ENCODE measurements at places on chromosomes 4 and X.

GRCh38 chr4:3192827-3193226, 56.1 kb upstream of the MSANTD1 start:
- no peak for DNase-seq

DNA sequence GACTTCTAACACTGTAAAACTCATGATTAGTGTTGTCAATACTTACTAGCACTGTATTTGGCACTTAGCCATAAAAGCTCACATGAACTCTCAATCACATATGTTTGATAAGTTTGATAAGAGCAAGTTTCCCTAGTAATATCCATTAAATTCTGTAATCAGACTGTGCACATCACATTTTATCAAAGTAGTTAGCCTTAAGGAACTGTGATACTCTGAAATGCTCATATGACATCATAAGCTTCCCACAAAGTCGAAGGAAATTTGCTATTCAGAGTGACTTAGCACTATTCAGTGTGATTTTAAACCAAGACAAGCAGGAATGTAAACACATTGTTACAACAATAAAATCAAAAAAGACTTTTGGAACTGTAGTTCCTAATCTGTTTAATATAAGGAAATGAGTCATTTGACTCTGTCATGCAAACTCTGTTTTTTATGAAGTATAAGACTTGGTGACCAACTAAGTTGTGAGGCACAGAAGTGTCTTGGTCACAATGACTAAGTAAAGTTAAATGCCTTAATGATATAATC, 6.7 kb downstream of the SLC7A11 start:
- no peak for DNase-seq

GRCh38 chr4:121551271-121551670, 145.5 kb downstream of the ANXA5 start:
- DNase-seq, result no peak

- peak; percentile 24 for DNase-seq
Observed at GRCh38 chrX:115562480-115562847, 1.5 kb downstream of the PLS3 start.

GRCh38 chr4:53321151-53321983, 44.5 kb downstream of the SCFD2 start:
- DNase-seq, result no peak

- DNase-seq, result no peak
Observed at GRCh38 chr4:137656661-137657060, 124.4 kb upstream of the PCDH18 start.

DNA sequence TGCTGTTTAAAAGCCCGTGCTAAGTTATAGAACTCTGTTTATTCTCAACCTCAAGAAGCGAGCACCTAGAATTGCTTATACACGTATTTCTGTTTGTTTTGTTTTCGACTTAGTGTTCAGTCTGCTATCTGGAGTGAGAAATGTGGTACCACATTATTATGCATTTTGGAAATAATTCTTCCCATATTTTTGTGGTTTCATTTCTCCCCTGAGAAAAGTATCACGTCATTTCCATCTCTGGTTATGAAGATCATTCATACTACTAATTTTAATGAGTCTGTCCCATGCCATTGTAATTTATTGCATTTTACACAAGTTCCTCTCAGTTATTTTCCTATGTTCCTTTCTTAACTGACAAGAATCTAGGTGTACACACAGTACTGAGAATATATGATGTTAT, 186.0 kb downstream of the DCHS2 start:
- DNase-seq, result no peak

GRCh38 chrX:132613801-132614200, 125.0 kb upstream of the MBNL3 start:
- no peak for DNase-seq

DNA sequence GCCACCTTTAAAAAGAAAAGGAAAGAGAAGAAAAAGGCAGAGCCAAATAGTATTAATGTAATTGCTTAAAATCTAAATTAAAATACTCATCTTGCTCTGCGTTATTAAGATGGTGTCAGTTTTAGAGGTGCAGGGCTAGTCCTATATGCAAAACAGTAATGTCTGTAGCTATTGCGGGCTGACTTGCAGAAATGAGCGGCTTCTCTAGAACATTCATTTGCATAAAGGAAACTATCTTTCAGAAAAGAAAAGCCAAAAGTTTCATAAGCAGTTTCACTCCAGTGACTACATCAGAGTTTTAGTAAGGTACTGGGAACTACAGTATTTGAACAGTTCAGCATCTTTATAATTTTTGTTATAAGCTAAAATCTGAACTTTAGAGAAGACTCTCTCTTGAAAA, 6.0 kb downstream of the SMAD1 start:
- DNase-seq, result no peak

DNA sequence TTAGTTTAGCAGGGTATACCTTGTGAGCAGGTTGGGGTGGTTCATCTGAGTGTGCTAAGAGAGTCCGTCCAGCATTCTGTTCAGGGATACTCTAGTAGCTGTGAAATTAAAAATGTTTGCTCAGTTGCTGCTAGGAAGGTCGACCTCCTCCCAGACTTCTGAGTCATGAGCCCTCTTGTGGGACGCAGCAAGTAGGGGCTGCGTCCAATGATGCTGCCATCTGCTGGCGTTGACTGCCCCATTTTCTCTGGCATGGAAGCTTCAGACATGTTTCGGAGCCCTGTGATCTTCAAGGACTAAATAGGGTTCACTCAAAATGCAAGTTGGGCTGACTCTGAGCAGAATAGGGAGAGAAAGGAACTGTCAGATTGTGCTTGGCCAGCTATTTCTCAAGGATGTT, 201.0 kb upstream of the ARSJ start:
- DNase-seq, result peak; percentile 57

GRCh38 chrX:44178274-44179053, 165.0 kb downstream of the EFHC2 start:
- no peak for DNase-seq

DNA sequence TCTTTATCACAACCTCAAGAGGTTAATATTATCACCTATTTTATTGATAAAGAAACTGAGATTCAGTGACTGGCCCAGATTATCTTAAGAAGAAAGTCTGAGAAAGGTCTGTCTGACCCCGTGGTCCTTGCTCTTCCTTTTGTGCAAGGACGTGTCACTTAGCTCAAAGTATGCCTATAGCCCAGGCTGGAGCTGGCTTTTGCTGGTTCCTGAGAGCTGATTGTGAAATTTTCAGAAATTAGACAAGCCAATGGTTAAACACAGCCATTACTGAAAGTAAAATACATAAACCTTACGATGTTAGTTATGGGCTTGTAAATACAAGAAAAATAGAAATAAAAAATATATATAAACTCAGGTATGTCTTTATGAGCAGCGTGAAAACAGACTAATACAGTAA, 70.1 kb downstream of the CHRNA9 start:
- no peak for DNase-seq

DNA sequence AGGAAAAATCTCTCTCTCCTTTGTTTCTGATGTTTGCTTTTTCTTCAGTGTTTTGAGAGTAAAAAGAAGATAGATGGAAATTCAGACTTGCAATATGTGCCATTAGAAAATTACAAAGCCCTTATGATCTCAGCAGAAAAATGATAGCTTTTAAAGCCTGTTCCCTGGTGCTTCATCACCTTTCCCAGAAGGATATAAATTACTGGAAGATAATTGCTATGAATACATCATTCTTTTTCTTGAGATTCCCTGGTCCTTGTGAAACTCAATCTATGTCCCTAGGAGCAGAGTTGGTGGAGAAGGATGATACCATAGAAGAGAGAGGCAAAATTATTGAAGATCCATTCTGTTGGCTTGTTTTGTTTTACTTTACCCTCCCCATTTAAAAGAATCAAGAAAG, 86.5 kb downstream of the GLRA3 start:
- DNase-seq, result no peak

- no peak for DNase-seq
Observed at GRCh38 chrX:65985211-65985610, 54.7 kb downstream of the VSIG4 start.

DNA sequence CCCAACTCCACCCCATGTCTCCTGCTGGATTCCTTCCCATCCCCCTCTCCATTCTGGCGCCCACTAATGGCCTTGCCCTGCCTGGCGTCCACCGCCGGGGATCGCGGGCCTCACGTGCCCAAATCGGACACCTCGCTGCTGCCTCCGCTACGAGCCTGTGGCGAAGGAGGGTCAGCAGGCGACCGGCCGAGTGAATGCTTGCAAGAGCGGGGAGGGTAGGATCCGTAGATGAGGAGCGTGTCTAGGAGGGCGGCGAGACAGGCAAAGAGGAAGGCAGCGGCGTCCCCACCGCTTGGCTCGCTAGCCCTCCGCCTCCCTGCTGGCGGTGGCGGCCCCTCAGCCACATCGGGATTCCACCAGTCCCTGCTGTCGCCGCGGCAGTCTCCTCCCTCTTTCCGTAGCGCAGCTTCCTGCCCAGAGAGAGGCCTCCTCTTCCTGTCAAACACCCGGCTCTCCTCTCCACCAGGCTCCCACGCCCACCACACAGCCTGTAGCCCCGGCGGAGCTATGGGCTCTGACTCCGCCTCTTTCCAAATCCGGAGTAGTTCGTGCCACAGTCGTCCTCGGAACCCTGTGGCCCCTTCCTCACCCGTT, at the start of gene SPIN2B:
Gene SPIN2B (minus strand): TSS at position 387 of the 594 bp plus-strand sequence.
- DNase-seq, result peak; percentile 91

DNA sequence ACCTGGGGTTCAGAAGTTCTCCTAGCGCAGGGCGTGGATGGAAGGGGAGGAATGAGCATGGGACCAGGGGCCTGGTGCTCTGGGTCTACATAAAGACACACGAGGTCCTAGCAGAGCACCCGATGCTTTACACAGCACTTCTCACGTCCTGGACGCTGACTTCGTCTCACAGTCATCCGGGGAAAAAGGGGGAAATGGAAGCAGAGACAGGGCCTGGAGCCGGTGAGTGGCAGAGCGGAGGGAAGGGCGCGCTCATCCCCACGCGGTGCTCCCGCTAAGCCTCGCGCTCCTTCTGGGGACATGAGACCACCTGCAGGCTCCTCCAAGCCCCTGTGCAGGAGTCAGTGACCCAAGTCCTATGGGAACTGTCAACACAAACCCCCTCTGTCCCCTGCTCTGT, 157.7 kb downstream of the AFAP1 start:
- no peak for DNase-seq

GRCh38 chr4:3217266-3217665, 31.7 kb upstream of the MSANTD1 start:
- no peak for DNase-seq

- no peak for DNase-seq
Observed at GRCh38 chr4:106717091-106717490, 319.0 kb downstream of the DKK2 start.

DNA sequence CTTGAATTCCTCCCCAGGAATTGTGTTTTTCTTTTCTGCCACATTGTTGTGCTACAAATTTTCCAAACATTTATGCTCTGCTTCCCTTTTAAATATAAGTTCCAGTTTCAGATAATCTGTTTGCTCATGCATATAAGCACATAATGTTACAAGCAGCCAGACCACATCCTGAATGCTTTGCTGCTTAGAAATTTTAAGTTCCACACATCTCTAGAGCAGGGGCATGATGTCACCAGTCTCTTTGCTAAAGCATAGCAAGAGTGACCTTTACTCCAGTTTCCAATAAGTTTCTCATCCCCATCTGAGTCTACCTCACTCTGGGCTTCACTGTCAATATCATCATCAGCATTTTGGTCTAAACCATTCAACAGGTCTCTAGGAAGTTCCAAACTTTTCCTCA, 932.5 kb downstream of the SH3BGRL start:
- no peak for DNase-seq

GRCh38 chrX:119389871-119390501, 9.2 kb upstream of the SLC25A43 start:
- no peak for DNase-seq

- DNase-seq, result no peak
Observed at GRCh38 chr4:158350161-158350560, 139.9 kb downstream of the TMEM144 start.

GRCh38 chrX:149939655-149939904, 1.3 kb upstream of the EOLA2 start:
- no peak for DNase-seq

GRCh38 chr4:74189331-74190043, 31.6 kb downstream of the MTHFD2L start:
- DNase-seq, result peak; percentile 71

DNA sequence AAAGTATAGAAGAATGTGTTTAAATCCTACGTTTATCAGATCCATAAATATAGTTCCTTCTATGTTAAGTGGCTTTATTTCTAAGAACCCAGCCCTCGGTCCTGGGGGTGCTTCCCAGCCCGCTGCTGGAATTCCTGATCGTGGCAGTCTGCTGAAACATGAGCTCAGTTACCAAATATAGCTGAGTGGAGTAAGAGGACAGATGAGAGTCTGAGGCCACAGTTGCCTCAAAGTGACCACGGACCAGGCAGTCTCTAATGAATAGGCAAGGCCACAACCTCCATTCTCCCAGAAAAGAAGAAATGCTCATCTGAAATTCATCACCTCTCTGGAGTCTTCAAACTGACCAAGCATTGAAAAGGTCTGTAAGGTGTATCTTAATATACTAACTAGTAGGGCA, at the start of gene PALLD:
Gene PALLD (plus strand): TSS at position 219 of the 400 bp plus-strand sequence.
- DNase-seq, result peak; percentile 79

DNA sequence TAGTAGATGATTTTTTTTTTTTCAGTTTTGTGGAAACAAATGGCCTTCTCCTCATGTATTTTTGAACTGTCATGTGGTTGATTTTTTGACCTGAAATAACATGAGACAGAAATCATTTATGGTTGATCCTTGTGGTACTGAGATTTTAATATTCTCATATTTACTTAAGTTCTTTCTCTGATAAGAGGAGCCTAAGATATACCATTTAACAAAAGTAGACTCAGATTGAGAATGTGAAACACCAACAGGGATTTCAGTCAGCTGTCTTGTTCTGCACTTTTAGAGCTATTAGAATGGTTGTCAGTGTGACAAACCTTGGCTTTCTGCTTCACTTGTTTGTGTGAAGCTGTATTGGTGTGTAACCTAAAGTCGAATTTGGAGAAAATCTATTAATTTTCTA, 575.7 kb downstream of the SPOCK3 start:
- no peak for DNase-seq

- DNase-seq, result no peak
Observed at GRCh38 chrX:13190051-13190450, 129.8 kb downstream of the ATXN3L start.

DNA sequence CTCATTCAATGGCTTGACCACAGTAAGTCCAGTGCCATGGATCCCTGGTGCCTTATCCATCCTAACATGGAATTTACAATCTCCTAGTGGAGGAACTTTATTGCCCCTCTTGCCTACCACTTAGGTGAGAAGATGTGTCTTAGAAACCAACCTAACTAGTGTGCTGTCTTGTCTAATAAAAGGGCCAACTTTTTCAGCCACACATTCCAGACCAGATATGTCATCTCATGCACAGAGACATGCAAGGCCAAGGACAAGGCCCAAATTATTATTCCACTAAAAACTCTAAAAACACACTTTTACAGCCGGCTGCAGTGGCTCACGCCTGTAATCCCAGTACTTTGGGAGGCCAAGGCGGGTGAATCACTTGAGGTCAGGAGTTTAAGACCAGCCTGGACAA, 10.6 kb upstream of the PRDX4 start:
- DNase-seq, result no peak

- DNase-seq, result no peak
Observed at GRCh38 chrX:22859642-22860041, 140.1 kb upstream of the DDX53 start.

All from tongue (tissue), 3 donors.